ENCODE measurements at places on chromosomes 7 and 10.

- no peak for DNase-seq
These were observed 402.6 kb downstream of the AUTS2 start for GRCh38 chr7:70000737-70001348.

- no peak for DNase-seq
These were observed 109.2 kb downstream of the DPY19L1 start for GRCh38 chr7:34928052-34928451.

DNA sequence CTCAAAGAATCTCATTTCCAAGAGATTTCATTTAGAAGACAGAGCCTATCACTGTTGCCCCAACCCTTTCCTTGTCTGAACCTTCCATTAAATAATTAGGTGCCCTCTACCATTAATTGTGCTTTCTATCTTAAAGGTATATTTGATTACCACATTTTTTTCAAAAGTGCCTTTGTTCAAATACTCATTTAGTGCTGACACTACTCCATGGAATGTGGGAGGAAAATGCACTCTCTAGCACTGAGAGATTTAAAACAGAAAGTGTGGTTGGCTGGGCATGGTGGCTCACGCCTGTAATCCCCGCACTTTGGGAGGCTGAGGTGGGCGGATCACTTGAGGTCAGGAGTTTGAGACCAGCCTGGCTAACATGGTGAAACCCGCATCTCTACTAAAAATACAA, 119.8 kb downstream of the CACNA2D1 start:
- no peak for DNase-seq

GRCh38 chr10:73591935-73592699, 975 bp upstream of the USP54 start:
- DNase-seq, result no peak

- no peak for DNase-seq
These were observed 10.9 kb downstream of the SPOCK2 start for GRCh38 chr10:72077275-72077990.

GRCh38 chr10:91924212-91925021, 847 bp downstream of the BTAF1 start:
- DNase-seq, result no peak

DNA sequence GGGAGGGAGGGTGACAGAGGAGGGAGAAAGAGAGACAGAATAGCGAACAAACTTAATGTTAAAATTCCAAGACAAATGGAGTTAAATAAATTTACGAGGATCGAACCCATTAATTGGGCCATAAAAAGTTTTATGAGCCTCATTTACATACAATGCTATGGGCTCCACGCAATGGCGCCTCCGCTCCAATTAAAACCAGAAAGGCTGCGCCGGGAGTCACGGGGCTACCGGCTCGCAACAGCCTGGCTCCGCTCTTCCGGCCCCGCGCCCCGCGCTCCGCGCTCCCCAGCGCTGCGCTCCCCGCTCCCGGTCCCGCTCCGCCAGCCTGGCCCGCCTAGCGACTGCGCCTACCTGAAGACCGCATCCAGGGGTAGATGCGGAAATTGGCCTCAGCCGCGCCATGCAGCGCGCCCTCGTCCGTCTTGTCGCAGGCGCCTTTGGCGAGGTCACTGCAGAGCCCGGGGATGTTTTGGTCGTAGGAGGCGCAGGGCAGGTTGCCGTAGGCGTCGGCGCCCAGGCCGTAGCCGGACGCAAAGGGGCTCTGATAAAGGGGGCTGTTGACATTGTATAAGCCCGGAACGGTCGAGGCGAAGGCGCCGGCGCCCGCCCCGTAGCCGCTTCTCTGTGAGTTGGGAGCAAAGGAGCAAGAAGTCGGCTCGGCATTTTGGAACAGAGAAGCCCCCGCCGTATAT, 513 bp downstream of the HOXA7 start:
- no peak for DNase-seq

DNA sequence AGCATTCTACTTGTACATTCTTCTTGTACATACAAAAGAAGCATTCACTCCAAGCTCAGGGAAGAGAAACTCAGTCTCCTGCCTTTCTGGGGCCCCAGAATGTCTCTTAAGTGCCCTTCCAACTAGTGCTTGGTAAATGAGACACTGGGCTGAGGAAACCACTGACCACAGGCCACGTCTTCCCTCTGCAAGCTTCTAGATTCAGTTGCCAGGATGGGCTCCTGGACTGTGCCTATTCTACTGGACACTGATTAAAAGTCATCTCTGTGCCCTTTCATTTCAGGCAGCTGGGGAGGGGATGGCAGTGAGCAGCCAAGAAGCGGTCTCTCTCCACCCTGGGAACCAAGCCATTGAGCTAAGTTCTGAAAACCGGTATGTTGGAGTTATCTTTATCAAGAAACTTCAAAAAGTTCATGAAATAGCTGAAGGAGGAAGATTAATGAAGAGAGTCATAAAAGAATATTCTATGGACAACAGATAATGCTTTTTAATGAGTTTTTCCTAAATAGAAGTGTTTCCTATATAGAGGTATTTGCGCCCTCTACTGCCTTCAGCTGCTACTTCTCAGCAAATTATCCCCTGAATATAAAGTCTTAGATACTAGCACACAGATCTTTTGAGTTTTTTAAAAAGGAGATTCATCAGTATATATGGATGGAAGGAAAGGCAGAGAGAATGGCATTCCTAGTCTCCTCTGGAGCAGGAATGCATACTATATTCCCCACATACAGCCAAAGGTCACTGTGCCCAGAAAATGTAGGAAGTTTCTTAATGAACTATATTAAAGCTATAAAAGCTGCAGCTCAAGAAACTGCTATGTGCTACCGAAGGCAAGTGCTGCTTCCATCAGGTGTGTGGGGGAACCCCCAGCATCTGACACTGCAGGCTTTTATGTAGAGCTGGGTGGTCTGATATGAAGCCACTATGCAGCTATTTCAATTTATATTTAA, 8.4 kb upstream of the IFIT1B start:
- no peak for DNase-seq

DNA sequence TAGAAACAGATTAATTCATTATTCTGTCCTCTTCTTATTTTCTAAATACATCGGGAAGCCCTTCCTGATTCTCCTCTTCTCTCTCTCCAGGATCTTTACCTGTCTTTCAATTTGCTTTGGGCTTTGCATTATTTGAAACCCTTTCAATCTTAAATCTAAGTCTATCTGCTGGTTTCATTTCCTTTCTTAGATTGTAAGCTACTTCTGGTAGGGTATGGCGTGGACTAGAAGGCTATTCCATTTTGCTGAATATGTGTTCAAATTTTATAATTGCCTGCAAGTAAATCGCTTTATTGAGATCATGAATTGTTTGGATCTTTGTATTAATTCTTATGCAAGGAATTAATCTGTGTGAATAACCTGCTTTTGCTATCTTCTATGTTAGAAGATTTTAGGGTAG, 11.1 kb downstream of the STAM start:
- no peak for DNase-seq

GRCh38 chr10:94299417-94299816, 63.3 kb downstream of the NOC3L start:
- DNase-seq, result peak; percentile 63

- no peak for DNase-seq
These were observed 52.6 kb downstream of the PFKP start for GRCh38 chr10:3119796-3120459.

DNA sequence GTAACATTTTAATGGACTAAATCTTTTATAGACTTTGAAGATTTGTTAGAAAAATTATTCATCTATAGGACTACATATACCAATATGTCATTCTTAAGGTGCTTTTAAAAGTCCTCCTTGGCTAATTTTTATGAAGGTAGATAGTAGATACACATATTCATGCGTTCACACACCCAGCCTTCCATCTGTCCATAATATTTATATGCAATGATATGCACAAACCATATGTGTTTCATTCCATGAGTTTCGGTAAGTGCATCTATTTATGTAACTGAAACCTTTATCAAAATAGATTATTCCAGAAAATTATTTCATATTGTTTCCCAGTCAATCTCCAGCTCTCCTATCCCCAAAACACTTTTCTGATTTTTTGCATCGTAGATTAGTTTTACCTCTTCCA, 101.7 kb downstream of the ANLN start:
- DNase-seq, result no peak

GRCh38 chr10:95798096-95798855, 42.3 kb downstream of the ENTPD1 start:
- DNase-seq, result no peak

GRCh38 chr7:100584054-100584682, 1.8 kb downstream of the LRCH4 start:
- no peak for DNase-seq

DNA sequence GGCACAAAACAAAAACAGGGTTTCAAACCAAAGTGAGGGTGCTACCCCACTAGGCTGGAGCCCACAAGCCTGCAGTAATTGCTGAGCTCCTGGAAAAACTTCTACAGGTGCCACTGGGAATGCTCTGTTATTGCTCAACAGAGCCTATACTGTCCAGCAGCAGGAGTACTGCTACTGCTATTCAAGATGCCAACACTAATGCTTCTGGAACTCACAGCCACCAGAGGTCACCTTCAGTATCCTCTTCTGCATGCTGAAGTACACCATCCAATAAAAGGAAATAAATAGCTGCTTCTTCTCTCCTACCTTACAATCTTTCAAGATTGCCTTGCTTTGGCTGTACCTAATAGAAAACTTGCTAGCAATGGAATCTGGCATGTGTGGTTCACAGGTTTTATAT, 222.0 kb downstream of the LRRN3 start:
- DNase-seq, result peak; percentile 1

DNA sequence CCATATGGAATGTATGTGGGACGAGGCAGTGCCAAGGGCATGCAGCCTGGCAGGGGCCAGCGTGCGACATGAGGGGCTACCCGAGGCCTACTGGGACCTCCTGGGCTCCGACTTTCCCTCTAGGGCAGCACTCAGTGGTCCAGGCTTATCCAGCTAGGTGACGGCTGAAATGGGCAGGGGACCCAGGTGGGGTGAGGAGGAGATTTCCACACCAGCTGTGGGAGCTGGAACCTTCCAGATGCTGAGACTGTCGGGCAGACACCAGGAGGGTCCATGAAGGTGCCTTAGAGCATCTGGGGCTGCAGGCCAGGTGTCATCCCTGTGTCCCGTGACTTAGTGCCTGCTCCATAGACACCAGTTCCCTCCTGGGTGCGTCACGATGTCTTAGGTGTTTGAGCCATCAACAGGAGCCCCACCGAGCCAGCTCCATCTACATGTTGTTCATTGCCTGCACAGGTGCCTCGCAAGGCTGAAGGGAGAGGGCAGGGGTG, 13.4 kb downstream of the ZNF316 start:
- DNase-seq, result no peak

DNA sequence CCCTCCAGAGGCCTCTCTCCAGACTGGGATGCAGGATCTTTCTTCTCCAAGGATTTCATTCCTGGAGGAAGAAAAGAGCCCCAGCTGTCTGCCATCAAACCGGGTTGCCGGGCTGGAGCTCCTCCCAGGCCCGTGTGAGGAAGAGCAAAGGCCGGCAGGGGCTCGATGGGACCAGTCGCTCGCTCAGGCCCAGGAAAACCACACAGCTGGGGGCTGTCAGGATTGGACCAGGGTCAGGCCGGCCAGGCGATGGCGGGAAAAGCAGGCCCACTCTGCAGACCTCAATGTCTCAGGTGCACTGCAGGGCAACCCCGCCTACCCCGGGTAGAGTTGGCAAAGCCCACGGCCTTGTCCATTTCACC, 98.1 kb upstream of the DNAAF5 start:
- DNase-seq, result no peak
